IPS-NIHi11 (cell line): ENCODE measurements at places on chromosomes 6 and 20.

GRCh38 chr20:16664020-16664419 lies 65.8 kb upstream of the SNRPB2 start:
- DNase-seq = no peak

DNA sequence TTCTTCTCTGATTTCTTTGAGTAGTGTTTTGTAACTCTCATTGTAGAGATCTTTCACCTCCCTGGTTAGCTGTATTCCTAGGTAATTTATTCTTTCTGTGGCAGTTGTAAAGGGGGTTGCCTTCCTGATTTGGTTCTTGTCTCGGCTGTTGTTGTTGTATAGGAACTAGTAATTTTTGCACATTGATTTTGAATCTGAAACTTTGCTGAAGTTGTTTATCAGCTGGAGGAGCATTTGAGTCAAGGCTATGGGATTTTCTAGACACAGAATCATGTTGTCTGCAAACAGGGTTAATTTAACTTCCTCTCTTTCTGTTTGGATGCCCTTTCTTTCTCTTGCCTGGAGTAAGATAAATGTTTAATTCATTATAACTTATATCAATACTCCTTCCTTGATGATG lies 86.4 kb downstream of the OLIG3 start:
- DNase-seq = no peak

DNA sequence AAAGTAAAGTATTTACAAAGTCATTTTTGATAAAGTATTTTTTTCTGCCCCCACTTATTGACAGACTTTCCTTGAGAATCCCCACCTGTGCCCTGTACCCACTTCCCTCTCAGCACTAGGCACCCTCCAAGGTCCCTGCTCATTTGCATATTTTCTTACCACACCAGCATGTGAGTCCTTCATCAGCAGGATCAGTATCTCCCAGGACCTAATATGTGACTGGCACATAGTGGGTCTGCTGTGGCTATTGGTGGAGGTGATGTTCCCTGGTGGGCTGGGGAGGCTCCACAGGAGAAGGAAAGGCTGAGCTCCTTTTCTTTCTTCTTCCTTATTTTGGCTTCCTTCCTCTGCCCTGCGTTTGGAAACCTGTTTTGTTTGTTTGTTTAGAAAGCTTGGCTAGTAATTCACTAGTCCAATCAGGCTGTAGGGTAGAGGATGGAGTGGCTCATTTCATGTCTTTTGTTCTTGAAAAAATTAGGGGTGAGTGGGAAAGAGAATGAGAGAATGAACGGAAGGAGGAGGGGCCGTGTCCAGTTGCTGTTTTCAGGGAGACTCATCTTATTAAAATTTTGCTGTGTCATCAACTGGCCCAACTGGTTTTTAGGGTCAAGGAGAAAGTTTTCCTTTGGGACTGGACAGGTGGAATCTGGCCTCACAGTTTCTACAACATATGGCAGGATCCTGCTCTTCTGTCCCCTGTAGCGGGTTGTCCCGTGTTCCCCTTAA lies 2.8 kb upstream of the RNF24 start:
- DNase-seq = no peak

GRCh38 chr6:126779331-126779730 lies 339.1 kb upstream of the RSPO3 start:
- DNase-seq = no peak

GRCh38 chr6:26272171-26272637 lies 92.8 kb upstream of the BTN3A2 start:
- DNase-seq = peak; percentile 29

DNA sequence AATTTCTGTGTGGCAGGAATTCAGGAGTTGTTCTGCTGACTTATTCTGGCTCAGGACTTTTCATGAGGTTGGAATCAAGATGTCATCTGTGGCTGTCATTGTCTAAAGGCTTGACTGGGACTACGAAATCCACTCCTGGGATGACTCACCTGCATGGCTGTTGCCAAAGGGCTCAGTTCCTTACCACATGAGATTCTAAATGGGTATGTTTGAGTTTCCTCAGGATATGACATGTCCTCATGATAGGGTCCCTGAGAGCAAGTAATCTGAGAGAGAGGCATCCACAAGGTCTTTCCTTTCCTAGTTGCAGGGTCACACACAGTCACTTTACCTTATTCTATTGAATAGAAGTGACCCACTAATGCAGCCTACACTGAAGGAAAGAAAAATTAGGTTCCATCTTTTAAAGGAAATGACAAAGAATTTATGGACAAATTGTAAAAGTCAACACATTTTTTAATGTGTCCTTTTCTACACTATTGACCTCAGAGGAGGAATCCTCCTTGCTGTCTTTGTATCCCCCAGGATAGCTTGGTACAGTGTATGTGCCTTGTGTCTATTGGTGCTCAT lies 1025.0 kb upstream of the GJE1 start:
- DNase-seq = peak; percentile 17

GRCh38 chr6:25100288-25100687 lies 164.5 kb upstream of the RIPOR2 start:
- no peak for DNase-seq

- DNase-seq = no peak
These were observed 162.8 kb downstream of the PTPRK start for GRCh38 chr6:128357392-128358130.
